Ovary (tissue), 10 donors: ENCODE measurements at places on chromosomes 5 and 9.

GRCh38 chr5:133494232-133494922 lies 118.0 kb downstream of the FSTL4 start:
- DNase-seq, result no peak

GRCh38 chr5:65209341-65209740 lies 272.4 kb downstream of the ADAMTS6 start:
- no peak for DNase-seq

DNA sequence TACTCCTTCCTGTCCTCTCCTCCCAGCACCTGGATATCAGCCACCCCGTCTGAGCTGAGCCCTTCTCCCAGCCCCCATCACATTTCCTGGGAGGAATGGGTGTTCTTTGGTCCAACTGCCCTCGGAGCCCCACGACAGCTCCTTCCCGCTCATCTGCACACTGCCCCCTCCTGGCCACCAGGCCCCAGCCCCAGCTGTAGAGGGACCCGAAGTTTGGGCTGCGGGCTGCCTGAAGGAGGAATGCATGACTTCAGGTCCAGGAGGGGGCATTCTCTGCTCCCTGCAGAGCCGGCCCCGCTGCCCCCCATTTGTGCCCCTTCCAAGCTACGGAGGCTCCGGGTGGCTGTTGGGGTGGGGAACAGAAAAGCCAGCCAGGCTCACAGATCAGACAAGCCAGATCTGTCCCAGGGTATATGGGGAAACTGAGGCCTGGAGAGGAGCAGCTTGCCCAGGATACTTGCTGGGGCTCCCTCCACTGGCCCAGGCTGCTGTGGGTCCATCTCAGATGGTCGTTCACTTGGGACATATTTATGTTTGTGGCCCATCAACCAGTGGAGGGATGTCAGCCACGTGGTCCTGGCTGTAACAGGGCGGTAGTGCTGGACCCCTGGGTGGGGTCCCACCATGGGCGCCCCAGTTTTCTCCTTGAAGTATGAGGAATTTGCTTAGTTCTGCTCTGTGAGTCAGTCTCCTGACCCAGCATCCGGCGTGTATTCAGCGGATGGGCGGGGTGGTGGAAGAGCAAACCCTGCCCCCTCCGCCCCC lies 33.1 kb downstream of the DAB2IP start:
- DNase-seq, result peak; percentile 51

GRCh38 chr5:65961633-65962032 lies 35.3 kb downstream of the ERBIN start:
- DNase-seq, result no peak

DNA sequence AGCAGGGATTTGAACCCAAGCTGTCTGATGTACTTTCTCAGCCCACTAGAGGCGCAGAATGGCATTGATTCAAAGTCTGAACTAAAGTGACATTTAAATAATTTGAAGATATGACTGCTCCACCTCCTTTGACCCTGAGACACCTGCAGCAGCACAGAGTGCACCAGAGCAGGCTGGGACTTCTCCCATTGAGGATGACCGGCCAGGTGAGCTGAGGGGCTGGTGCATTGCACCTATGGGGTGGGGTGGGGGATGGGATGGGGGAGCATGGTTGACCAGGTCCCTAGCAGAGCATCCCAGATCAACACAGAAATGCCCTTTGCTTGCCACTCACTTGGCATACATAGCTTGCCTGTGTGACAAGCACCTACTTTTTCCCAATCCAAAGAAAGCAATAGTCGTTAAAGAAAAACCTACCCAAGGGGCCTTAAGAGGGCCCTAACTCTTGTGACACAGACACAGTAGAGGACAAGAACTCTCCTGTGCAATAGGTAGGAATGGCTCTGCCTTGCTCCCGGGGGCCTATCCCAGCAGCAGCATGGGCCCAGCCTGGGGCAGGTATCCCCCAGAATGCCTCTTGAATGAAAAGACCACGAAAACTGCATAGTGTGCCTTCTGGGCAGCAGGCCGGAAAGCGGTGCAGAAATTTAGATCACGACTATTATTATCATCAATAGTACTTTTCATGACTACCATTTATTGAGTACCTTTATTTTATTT lies 6.5 kb downstream of the SH3PXD2B start:
- DNase-seq, result no peak

- no peak for DNase-seq
Observed at GRCh38 chr5:3595006-3595961, at the start of gene IRX1. Gene IRX1 (plus strand): TSS chr5:3595832. CDS start chr5:3596106, 274 bp downstream.

GRCh38 chr9:2823227-2823626 lies 20.7 kb downstream of the PUM3 start:
- DNase-seq, result no peak

DNA sequence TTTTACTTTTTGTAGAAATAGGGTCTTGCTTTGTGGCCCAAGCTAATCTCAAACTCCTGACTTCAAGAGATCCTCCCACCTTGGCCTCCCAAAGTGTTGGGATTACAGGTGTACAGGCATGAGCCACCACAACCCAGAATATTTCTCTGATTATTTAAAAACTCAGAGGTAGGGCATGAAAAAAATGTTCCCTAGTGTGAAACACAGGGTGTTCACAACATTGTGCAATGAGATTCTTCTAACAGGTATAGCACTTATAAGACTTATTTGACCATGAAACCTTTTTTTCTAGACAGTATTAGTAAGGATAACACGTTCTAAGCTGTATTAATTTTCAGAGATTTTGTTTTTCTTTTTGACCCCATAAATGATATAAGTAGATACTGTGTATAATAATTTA lies 13.1 kb upstream of the PTGER4 start:
- DNase-seq, result no peak

DNA sequence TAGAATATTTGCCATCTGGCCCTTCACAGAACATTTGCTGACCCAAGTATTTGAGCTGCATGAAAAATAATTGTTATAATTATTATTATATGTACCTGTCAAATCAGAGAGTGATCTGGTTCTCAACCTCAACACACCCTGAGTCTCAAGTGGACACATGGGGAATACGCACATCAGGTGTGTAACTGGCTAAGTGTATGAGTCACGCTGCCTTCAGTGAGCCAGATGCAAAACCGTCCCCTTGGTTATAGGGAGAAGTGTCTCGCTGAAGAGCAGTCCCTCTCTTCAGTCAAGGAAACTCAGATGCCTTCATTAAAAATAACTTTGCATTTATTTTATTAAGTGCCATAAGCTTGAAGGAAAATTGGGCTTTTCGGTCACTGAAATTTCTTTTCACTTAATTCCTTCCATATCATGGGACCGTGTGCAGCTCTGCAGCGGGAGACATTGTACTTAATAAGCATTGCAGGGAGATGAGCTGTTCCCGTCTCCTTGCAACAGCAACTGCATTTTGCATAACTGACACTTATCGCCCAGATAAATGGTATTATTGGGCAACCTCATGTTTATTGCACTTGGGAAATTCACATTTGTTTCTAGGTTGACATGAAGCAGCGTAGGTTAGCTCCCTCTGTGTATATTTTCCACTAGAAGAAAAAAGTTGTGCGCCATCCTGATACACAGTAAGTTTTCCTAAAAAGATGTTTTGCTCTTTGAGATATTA lies 512.3 kb upstream of the DAP start:
- DNase-seq, result no peak

- no peak for DNase-seq
Observed at GRCh38 chr9:36293171-36293570, 34.9 kb upstream of the GNE start.

- no peak for DNase-seq
Observed at GRCh38 chr5:142324136-142324870, 518 bp downstream of the SPRY4 start.

DNA sequence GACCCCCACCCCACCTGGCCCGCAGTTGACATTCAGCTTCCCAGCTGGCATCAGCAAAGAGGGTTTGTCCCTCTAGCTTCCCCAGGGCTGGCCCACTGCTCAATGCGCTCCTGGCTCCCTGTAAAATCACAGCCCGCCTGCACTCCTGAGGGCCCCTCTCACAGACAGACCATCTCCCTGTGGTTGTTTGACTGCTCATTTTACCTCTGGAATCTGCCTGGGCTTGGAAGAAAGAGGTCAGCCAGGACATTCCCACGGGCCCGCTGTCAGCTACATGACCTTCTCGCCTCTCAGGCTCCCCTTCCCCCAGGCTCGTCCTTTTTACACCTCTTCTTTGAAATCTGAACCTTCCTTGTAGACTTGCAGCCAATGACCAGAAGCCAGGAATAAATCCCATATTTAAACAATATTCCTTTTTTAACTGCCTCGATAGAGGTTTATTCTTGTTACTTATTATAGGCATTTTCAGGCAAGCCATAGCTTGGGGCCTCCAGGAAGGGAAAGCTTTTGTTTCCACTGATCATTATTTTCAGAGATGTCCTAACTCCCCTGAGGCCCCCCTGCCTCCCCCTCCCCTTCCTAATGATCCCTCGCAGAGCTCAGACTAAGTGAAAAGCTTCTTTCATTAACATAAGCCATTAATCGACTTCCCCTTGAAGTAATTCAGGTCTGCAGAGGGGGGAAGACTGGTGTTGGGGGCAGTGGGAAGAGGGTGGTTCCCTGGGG lies 76.3 kb upstream of the IQGAP2 start:
- no peak for DNase-seq

- no peak for DNase-seq
Observed at GRCh38 chr5:54965806-54966205, 19.6 kb downstream of the ESM1 start.

DNA sequence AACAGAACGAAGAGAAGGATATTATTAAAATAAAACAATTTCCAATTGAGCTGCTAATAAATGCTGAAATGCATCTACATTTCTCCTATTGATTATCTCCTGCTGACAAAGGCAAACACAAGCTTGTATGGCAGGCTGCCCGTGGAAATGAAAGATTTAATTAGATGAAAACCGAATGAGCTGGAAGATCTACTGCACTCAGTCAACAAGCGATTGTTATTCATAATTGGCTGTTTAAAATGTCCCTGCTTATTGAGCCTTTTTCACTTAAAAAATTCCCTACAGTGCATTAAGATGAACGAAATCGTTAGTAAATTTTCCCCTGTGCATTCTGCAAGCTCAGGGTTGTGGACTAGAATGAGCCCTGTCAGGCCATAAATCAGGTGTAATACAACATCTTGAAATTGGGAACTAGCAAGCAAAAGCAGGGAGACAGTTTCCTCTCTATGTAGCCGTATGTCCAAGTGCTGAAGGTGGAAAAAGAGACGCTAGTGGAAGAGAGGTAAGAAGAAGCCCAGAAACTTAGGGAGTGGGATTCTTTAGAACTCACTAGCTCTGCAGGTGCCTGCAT lies 28.5 kb upstream of the KIF4B start:
- no peak for DNase-seq

DNA sequence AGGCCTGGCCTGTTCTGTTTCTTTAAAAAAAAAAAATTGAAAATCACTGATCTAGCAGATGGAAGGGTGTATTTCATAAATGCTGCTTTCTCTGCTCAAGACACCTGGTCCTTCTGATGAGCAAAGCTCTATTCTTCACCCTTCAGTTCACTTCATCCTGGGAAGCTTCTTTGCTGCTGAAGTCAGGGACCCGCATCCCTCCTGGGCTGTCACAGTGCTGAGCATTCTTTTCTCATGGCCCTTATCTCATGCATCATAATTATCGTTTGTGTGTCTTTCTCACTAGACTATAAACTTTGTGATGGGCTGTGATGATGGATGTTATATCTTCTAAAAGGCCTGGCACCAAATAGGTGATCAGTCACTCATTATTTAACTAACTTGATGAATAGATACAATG lies 461.0 kb downstream of the GADD45G start:
- no peak for DNase-seq

GRCh38 chr9:130140706-130141105 lies 31.5 kb upstream of the NCS1 start:
- DNase-seq, result no peak

GRCh38 chr5:139461698-139462097 lies 845 bp downstream of the ECSCR start:
- DNase-seq, result no peak

DNA sequence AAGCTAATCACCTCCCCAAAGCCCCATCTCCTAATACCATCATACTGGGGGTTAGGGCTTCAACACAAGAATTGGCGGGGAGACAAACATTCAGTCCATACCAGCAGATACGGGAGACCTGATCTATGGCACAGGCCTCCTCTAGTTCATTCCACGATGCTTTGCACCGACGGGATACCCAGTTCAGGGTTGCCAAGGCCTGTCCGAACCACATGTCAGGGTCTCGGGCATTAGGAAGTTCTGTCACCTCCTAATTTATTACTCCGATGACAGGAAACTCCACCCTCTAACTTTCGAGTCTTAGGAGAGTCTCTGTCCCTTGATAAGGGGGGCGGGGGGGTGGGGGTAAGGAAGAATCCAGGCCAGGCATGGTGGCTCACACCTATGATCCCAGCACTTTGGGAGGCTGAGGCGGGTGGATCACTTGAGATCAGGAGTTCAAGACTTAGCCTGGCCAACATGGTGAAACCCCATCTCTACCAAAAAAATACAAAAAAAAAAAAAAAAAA lies 23.8 kb upstream of the ANKRD33B start:
- no peak for DNase-seq

DNA sequence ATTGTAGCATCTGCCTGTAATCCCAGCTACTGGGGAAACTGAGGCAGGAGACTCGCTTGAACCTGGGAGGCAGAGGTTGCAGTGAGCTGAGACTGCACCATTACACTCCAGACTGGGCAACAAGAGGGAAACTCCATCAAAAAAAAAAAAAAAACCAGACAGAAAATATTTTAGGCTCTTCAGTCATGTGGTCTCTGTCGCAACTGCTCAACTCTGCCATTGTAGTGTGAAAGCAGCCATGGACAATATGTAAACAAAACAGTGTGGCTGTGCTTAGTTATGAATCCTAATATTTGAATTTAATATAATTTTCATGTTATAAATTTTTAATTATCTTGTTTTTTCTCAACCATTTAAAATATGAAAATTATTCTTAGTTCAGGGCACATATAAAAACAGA lies 38.4 kb downstream of the ZFAND5 start:
- DNase-seq, result no peak

- DNase-seq, result no peak
Observed at GRCh38 chr9:85964526-85964925, 23.6 kb downstream of the NAA35 start.

- DNase-seq, result no peak
Observed at GRCh38 chr9:89814340-89815040, 209.7 kb downstream of the GADD45G start.

DNA sequence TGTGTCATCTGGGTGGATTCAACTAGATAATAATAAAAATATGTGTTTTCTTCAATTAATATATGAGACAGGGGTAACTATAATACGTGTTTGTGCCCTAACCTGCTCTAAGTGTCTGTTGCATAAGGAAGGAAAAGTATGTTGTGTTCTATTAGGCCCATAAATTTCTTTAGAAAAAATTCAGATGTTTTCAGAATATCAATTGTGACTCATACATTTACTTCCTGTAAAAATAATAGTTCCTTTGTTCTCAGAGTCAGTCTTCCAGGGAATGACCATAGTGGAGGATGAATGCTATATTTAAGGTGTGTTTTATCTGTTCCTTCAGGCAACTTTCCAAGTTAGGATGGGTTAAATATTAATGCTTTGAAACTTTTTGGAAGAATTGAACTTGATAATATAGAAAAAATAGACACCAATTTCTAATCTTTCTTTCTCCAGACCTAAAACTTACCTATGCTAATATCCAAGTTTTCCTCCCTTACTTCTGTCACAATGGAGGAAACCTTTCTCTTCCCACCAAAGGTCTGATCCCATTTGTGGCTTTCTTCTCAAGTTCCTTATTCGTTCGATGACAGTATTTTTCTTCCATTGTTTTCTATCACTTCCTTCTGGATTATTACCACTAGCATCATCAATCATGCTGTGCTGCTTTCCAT lies 49.9 kb downstream of the ISL1 start:
- no peak for DNase-seq
